ENCODE measurements at places on chromosomes 12 and 14. TPM values are rescaled to one million over a fixed set of nuclear protein-coding genes. Genes with fewer than 3 reads are reported as not detected.

Gene PTPRR
- 31.4 TPM for total RNA-seq

Gene TCL1B
- 0.64 TPM for total RNA-seq

Gene POC1B
- 7.8 TPM for total RNA-seq

Gene OR6C74
- total RNA-seq, result not detected

Gene TMPRSS12
- not detected for total RNA-seq

Gene GRIP1
- total RNA-seq, result 4.4 TPM

Gene GUCY2C
- total RNA-seq, result 69.4 TPM

- peaks cover 36% of the 10 kb centered on the region for H3K4me1 ChIP-seq
- no peaks in the 10 kb centered on the region for H3K27me3 ChIP-seq
- no peaks in the 10 kb centered on the region for H3K36me3 ChIP-seq
- peak within 1 kb of the TSS; percentile 77 for H3K4me3 ChIP-seq
Observed at GRCh38 chr12:96193725-96194575, at the start of gene ELK3. Gene ELK3, plus strand, starts transcription at chr12:96194375.

- no peaks in the 10 kb centered on the region for H3K36me3 ChIP-seq
- peak within 1 kb of the TSS; percentile 80 for H3K27ac ChIP-seq
- peak within 1 kb of the TSS; percentile 84 for H3K4me3 ChIP-seq
- H3K27me3 ChIP-seq, result peaks cover 5% of the 10 kb centered on the region
- peak; percentile 76 for DNase-seq
Observed at GRCh38 chr12:122021822-122022392, at the start of gene BCL7A. Gene BCL7A, plus strand, starts transcription at chr12:122021884. Its CDS starts 208 bp downstream, at chr12:122022092.

GRCh38 chr12:5308216-5308615 lies 123.7 kb upstream of the NTF3 start:
- H3K4me3 ChIP-seq, result no peak overlapping the region
- H3K4me1 ChIP-seq, result peaks cover 8% of the 10 kb centered on the region
- DNase-seq, result no peak
- H3K27ac ChIP-seq, result no peak overlapping the region

DNA sequence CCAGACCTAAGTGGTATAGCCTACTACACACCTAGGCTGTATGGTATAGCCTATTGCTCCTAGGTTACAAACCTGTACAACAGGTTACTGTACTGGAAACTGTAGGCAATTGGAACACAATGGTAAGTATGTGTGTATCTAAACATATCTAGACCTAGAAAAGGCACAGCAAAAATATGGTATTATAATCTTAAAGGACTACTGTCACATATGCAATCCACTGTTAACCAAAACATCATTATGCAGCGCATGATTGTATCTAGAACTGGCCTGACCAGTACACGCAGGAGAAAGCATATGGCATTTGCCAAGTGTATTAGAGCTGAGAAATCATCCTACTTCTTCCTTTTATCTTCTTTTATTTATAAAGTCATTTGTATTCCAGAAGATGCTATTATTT lies 75.5 kb downstream of the SLC8A3 start:
- H3K27ac ChIP-seq, result no peak overlapping the region
- no peaks in the 10 kb centered on the region for H3K4me1 ChIP-seq
- H3K27me3 ChIP-seq, result no peaks in the 10 kb centered on the region
- no peaks in the 10 kb centered on the region for H3K36me3 ChIP-seq

- H3K4me1 ChIP-seq, result peaks cover 6% of the 10 kb centered on the region
- no peak overlapping the region for H3K4me3 ChIP-seq
- H3K27ac ChIP-seq, result no peak overlapping the region
- peaks cover 98% of the 10 kb centered on the region for H3K27me3 ChIP-seq
Observed at GRCh38 chr12:57627501-57628279, 5.3 kb downstream of the B4GALNT1 start.

All from transverse colon (tissue), 4 donors.